ENCODE measurements at places on chromosomes 1 and 21.

GRCh38 chr21:45723049-45723958 is 79.8 kb downstream of the PCBP3 start:
- no peak for DNase-seq

GRCh38 chr21:32383812-32384211 is 9.0 kb downstream of the URB1 start:
- no peak for DNase-seq

- peak; percentile 44 for DNase-seq
These were observed 455.0 kb downstream of the BRINP3 start for GRCh38 chr1:190022709-190023108.

DNA sequence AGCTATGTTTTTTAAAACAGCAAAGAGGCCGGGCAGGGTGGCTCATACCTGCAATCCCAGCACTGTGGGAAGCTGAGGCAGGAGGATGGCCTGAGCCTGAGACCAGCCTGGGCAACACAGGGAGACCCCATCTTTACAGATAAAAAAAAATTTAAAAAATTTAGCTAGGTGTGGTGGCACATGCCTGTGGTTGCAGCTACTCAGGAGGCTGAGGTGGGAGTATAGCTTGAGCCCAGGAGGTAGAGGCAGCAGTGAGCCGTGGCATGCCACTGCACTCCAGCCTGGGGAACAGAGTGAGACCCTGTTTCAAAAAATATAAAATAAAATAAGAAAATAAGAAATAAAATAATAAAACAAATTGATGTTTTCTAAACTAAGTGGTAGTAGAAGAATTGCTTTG is 8.4 kb downstream of the SLC35A3 start:
- DNase-seq, result no peak

DNA sequence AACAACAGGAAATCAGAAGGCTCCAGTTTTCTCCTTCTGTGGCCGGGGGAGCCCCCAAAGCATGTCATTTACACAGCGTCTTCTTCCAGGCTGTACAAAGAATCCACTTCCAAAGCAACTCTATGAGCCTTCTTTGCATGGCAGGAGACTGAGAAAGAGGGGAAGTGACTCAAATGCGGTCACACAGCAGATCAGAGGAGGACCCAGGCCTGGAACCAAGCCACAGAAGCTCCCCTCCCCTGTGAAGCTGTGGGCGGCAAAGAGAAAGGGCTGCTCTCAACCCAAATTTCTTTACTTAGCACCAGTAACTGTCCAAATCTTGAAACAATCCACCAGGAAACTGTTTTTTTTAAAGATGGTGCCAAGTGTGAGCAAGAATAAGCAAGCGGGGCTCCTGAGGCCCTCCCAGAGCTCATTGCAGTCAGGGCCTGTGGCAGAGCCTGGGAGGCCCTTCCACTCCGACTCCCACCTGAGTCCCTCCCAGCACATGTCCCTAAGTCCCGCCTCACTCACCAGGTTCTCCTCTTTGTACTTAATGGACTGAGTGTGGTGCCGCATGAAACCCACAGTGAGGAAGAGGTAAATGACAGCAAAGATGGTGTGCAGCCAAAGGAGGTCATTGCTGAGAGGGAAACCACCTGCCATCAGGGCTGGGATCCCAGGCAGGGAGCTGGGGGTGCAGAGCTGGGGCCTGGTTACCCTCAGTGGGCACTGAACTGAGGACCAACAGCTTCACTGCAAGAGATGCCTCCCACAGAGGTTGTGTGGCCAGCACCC is 15.9 kb downstream of the TMEM63A start:
- peak; percentile 87 for DNase-seq

- DNase-seq, result peak; percentile 60
These were observed 8.2 kb upstream of the TARBP1 start for GRCh38 chr1:234486858-234487840.
